Activated CD8-positive, alpha-beta memory T cell treated with anti-CD3 and anti-CD28 coated beads, Interleukin-2, amount 50 U/mL, for 48 hours (primary cell): ENCODE measurements at places on chromosomes 6 and 20.
A peak's percentile ranks its signal among the peaks of the same experiment; 100 is the strongest.

GRCh38 chr20:63354636-63355350 lies 6.4 kb downstream of the CHRNA4 start:
- no peak for DNase-seq

GRCh38 chr20:24163506-24163905 lies 174.9 kb upstream of the GGTLC1 start:
- DNase-seq, result no peak

DNA sequence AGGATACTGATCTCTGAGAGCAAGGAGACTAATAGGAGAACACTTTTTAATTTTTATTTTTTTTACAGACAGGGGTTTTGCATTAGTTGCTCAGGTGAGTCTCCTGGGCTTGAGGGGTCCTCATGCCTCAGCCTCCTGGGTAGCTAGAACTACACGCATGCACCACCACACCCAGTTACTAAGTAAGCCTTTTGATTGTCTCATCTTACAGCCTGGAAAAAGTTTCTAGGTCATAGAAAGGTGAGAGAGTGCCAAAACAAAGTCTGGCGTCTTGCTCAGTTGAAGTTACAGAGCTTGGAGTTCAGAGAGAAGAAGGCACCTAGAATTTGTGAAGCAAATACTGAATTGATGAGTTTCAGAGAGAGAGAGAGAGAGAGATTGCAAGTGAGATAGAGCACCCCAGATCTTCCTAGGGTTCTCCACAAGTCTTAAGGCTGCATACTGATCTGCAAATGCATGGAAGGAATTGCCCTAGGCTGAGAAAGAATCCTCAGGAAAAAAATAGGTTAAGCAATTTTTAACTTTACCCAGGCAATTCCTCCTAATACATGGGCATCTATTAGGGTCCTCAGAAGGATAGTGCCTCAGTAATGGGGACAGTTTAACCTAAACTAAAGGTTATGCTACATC lies 37.6 kb upstream of the PHIP start:
- no peak for DNase-seq

DNA sequence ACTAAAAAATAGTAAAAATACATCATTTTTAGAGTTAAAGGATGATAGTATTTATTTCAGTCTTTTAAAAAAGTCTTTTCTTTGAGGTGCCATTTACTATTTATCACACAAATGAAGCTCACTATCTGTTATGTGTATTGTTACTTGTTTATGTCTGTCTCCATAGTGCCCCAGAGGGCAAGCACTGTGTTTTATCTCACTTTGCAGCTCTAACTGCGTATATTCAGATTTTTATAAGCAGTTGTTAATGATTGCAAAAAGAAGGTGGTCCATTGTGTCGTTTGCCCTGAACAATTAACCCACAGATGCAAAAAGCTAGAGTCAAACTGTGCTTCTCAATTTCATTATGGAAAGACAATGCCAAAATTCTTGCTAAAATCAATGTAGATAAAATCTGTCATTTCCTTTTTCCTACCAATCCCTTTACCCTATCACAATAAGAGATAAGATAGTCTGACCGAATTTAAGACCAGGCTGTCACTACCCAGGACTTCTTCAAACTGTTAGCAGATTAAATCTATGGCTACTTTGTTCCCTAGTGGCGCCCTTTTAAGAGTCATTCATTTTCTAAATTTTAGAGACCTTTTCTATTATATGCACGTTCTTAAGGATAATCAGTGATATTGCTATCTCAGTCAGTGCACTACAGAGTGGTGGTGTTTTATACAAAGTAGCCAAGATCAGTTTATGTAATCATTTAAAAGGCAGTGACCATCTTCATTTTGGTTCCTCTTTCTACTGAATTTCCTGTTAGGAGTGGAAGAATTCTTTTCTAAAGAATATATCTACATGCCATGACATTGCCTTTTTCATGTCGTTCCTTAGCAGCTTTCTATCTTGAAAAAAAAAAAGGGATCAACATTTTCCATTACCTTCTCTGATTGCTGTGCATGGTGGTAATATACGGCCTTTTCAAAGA lies 133.1 kb upstream of the PRDM1 start:
- no peak for DNase-seq

- no peak for DNase-seq
Observed at GRCh38 chr6:138013959-138014358, 93.3 kb downstream of the PERP start.

DNA sequence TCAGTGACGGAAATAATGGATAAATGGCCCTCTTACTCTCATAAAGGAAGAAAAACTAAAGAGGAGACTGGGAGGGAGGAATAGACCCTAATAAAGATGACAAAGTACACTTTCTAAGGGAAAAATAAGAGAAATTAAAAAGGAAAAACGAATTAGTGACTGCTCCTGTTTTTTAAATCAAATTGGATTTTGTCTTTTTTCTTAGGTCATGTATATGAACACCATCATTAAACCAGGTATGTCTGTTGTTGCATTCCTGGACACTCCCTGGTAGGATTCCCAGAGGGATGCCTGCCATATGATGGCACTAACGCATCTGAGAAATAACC lies 59.4 kb upstream of the BTN3A2 start:
- DNase-seq, result no peak

DNA sequence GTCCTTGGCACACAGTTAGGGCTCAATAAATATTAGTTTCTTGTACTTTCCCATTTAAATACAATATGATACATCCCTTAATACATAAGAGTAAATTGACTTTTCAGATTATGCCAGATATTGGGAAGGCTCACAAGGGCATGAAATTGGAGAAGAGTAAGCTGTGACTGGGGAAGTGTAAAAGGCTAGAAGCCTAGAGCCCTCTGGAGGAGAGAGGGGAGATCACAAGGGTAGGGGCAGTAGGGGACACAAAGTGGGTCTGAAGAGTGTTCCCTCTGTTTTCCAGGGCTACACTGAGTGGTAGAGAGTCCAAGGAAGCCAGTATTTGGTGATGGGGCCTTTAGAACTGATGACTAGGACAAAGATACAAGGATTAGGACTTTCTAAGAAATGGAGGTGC lies 562.9 kb upstream of the CHD6 start:
- no peak for DNase-seq

DNA sequence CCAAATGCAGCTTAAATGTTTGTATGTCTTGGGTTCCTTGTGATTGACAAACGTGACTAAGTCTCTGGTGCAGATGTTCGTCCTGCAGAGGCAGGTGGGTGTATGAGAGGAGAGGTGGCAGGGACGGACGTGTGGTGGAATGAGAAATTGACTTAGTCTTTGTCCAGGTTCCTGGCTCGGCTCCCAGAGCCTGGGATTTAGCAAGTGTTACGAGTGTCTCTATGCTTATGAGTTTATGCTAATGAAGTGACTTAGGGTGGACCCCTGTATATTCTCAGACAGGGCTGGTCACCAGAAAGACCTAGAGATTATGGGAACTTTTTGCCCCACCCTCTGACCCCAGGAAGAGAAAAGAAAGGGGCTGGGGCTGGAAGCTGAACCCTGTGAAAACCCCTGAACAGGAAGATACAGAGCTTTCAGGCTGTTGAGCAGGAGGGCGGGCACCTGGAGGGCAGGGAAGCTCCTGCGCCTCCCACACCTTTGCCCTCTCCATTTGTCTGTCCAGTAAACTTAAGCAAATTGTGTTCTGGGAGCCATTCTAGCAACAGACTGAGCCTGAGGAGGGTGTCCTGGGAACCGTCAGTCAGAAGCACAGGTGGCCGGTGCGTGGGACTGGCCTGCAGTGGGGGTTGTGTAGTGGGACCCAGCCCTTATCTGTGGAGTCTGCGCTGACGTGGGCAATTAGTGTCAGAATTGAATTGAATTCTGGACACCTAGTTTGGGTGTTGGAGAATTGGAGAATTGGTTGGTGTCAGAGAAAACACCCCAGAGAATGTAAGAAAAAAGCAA lies 362.1 kb downstream of the CDH4 start:
- DNase-seq, result no peak

GRCh38 chr20:46004889-46005473 lies 3.7 kb upstream of the MMP9 start:
- DNase-seq, result no peak

DNA sequence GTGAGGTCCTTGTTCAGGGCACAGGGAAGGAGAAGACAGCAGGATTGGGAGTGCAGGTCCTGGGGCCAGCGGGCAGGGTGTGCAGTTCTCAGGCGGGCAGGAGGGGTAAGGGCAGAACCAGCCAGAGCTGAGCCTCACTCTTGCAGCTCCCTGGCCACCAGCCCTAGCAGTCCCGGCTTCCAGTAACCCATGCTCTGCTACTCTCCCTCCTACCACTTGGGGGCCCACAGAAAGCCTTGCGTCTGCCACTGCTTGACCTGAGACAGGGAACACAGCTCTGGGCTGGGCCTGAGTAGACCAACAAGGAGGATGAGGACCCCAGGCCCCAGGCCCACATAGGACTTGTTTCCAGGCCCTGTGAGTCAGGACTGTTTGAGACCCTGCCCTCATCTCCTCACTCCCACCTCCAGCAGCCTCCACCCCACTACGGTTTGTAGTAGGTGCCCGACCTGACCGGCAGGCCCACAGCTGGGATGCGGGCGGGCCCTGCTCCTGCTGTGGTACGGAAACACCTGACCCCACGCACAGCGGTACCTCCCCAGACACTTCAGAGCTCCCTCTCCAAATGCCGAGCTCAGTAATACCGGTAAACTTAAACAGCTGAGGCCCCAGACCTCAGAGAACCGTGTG lies 39.2 kb downstream of the KCNK5 start:
- no peak for DNase-seq

GRCh38 chr20:50126662-50127061 lies 13.7 kb upstream of the UBE2V1 start:
- no peak for DNase-seq

DNA sequence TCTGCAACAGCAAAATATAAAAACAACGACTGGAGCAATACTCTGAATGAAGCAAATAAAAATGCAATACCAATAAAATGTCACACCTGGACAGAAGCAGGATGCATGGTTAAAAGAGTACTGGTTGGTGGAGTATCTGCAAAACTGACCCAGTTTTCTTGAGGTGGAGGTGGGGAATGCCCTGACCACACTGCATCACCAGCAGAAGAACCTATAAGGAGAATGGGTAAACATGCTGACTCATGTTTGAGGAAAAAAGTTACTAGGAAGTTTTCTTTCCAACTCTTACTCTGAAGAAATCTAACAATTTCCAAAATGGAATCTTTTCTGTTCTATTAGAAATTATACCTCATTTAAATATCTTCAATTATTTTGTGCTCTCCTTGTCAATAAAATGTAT lies 43.6 kb downstream of the REPS1 start:
- DNase-seq, result no peak

- no peak for DNase-seq
Observed at GRCh38 chr20:40511478-40511877, 177.6 kb downstream of the MAFB start.

GRCh38 chr6:56807989-56808337 lies 146.9 kb upstream of the BEND6 start:
- no peak for DNase-seq

DNA sequence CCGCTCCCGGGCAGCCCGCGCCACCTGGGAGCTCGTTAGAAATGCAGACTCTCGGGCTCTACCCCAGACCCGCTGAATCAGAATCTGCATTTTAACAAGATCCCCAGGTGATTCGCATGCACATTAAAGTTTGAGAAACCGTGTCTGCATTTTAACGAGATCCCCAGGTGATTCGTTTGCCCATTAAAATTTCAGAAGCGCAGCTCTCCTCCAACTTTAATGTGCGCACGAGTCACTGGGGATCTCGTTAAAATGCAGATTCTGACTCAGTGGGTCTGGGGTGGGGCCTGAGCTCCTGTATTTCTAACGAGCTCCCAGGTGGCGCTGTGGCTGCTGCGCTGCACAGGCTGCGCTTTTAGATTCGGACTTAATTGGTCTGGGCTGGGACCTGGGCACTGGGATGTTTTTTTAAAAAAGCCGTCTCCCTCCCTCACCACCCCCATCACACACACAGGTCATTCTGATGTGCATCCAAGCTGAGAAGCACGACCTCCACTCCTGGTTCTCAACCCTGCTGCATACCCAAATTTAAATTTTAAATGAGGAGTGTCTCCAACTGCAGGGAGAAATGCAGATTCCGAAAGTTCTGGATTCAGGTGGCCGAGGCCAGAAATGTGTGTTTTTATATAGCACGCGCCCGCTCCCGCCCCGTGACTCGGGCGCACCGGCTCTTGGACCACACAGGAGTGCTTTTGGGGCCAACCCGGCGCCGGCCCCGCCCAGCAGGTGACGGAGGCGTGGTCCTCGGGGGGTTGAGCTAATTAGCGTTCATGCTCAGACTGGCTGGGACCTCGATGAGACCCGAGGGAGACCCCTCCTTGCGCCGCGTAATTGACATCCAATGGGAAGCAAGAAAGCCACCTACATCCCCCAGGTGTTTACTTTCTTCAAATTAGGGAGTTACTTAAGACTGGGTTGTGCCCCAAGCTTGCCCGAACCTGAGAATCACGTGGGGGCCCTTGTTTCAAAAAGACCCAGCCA lies 85.8 kb downstream of the ZFP64 start:
- DNase-seq, result peak; percentile 64

DNA sequence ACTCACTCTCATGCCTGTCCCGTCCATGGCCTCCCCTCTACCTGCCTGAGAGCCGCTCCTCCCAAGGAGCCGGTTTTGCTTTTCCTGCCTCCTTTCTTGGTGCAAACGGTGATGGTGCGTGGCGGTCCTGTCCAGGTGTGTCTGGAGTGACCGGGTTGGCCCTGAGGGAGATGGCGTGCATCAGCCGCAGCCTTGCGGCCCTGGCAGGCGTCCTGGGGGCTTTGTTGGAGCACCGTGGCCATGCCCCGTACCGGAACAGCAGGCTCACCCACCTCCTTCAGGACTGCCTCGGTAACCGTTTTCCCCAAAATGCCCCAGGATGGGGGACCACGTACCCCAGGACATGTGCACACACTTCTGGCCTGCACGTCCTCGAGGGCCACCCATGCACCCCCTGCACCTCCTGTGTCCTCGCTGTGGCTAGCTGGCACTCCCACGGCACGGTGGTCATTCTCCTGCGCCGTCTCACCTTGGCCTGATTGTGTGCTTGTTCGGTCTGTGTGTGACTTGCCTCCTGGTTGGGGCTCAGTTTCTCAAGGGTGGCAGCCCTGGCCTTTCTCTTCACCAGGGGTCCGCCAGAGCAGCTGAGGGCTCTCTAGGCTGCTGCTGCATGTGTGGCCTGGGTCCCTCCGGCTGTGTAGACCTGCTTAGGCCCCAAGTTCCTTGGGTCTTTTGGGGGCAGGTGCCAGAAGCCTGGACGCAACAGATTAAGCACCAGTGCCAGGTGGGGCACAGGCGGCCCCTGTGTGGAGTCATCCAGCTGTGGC lies 36.4 kb downstream of the FRMD1 start:
- DNase-seq, result no peak

GRCh38 chr6:31465185-31465536 lies 32.8 kb upstream of the MICB start:
- no peak for DNase-seq

DNA sequence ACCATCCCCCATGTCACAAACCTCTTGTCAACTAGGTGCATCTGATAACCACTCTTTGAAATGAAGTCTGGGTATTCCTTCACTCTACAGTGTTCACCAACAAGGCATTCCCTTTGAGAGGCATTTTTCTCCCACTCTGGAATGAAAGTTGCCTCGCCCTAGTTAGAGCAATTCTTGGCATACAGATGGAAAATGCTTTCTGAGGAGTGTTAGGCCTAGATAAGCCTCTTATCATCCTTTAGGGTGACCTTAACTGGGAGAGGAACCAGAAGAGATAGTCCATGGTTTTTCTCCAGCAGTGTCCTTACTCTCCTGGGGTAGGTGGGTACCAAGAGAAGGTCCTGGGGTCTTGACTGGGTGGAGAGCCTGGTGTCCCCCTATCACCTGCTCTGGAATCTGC lies 14.8 kb downstream of the CLIC5 start:
- no peak for DNase-seq
